H1 (cell line): ENCODE measurements at places on chromosomes 16 and 17.

- DNase-seq = no peak
These were observed 3.4 kb upstream of the DHRS13 start for GRCh38 chr17:28906276-28906675.

GRCh38 chr17:45042346-45043120 is 8.9 kb downstream of the DCAKD start:
- DNase-seq = no peak

DNA sequence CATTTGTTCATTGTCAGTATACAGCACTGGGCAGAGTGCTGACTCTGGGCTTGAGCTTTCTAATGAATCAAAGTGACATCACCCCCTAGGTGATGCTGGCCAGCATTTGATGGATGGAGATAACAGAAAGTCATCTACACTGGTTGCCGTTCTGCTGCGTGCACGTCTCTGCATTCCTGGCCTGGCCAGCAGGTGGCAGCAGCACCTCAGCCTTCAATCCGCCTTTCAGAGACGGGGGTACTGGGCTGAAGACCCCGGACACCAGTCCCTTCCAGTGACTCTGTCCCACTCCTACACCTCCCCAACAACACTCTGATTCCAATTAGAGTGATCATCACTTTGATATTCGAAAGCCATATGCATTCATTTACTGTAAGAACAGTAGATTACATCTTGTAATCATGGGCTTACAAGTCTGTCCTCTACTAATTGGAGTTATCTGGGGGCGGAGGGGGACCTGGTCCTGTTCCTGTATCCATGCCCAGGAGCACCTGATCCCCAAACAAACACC is 6.0 kb downstream of the CPSF4L start:
- peak; percentile 93 for DNase-seq

GRCh38 chr17:82232876-82233785 is 4.3 kb downstream of the SLC16A3 start:
- no peak for DNase-seq

- no peak for DNase-seq
These were observed 2.2 kb downstream of the CARMIL2 start for GRCh38 chr16:67647111-67647651.

- no peak for DNase-seq
These were observed 25.6 kb downstream of the SOST start for GRCh38 chr17:43732958-43733357.

- DNase-seq = no peak
These were observed 114.9 kb upstream of the TBX2 start for GRCh38 chr17:61284746-61285145.

- DNase-seq = no peak
These were observed 16.3 kb downstream of the CTRB1 start for GRCh38 chr16:75234856-75235696.

- no peak for DNase-seq
These were observed 32.8 kb downstream of the SCNN1B start for GRCh38 chr16:23334950-23335349.

GRCh38 chr17:80769516-80769915 is 222.1 kb upstream of the CHMP6 start:
- DNase-seq = no peak

GRCh38 chr16:83723244-83723643 is 84.5 kb upstream of the HSBP1 start:
- no peak for DNase-seq

DNA sequence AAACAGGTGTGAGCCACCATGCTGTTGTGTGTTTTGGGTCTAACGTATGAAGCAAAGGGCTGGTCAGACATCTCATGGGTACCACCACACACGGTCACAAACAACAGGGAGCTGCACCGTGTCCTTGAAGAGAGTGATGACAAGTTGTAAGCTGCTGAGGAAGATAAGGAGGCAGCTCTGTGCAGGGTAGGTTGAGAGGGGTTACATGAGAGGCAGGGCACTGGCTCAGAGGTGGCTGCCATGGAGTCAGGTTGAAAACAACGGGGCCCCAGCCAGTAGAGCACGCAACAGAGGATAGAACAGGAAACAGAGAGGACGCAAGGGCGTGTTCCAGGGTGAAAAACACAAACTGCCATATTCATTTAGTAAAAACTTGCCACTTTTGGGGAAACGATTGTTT is 52.2 kb downstream of the TRARG1 start:
- no peak for DNase-seq

DNA sequence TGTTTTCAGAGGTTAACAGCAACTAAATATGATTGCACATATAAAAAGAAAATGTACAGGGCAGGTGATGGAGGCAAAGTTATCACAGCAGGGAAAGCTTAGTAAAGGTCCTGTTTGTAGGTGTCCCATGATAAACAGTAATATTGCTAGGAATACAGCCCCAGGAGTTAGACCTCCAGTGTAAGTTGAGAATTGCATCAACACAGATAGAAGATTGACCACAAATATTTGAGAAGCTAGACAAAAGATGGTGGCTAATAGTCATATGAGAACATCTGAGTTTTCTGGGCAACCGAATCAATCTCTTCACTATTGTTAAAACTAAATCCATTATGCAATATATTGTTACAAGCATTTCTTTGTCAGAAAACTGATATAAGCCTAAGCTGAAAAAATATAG is 152.6 kb downstream of the CDH11 start:
- DNase-seq = no peak

DNA sequence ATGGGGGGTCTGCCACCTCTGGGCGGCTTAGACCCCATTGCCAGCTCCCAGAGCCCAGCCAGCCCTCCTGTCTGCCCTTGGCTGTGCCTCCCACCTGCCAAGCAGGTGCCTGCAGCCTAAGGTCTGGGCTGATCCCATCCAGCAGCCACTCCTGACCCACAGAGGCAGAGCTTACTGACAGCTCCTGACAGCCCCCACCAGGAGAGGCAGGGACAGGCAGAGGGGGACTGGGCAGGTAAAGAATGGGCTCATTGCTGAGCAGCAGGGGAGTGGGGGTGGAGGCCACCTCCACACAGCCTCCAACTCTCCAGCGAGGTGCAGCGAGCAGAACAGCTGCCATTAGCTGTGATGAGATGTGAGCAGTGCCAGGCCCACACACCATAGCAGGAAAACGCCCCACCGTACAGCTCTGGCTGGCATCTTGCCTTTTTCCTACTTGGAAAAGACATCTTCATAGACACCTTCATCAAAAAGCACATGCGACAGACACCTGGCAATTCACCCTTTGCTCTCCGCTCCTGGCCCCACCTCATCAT is 164.4 kb downstream of the C16orf78 start:
- DNase-seq = no peak

GRCh38 chr17:4987767-4988567 is 492 bp upstream of the CAMTA2 start:
- DNase-seq = no peak

DNA sequence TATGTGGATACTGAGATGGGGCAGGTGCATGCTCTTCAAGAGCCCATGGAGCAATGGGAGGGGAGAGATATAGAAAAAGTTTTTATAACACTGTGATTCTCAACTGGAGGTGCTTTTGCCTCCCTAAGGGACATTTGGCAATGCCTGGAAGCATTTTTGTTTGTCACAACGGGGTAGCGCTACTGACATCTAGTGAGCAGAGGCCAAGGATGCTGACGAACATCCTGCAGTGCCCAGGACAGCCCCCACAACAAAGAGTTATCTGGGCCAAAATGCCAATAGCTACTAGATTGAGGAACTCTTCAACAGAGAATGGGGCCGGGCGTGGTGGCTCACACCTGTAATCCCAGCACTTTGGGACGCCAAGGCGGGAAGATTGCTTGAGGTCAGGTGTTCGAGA is 67.2 kb upstream of the CLEC3A start:
- DNase-seq = no peak

DNA sequence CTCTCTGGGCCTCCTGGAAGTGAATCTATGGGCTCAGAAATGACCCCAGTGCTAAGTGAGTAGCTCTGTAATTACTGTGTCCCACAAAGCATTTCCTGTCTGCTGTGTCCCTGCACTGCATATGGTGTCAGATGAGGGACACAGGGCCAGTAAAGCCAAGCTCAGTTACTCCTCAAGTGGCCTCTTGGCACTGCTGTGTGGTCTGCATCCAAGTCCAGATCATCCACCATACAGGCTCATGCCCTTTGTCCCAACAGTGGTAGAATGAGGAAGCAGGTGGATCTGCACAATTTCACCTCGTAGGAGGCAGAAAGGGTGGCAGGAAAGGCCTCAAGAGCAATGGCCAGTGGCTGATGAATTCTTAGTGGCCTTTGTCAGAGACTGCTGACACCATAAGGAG is 146.8 kb downstream of the SOX9 start:
- DNase-seq = no peak

DNA sequence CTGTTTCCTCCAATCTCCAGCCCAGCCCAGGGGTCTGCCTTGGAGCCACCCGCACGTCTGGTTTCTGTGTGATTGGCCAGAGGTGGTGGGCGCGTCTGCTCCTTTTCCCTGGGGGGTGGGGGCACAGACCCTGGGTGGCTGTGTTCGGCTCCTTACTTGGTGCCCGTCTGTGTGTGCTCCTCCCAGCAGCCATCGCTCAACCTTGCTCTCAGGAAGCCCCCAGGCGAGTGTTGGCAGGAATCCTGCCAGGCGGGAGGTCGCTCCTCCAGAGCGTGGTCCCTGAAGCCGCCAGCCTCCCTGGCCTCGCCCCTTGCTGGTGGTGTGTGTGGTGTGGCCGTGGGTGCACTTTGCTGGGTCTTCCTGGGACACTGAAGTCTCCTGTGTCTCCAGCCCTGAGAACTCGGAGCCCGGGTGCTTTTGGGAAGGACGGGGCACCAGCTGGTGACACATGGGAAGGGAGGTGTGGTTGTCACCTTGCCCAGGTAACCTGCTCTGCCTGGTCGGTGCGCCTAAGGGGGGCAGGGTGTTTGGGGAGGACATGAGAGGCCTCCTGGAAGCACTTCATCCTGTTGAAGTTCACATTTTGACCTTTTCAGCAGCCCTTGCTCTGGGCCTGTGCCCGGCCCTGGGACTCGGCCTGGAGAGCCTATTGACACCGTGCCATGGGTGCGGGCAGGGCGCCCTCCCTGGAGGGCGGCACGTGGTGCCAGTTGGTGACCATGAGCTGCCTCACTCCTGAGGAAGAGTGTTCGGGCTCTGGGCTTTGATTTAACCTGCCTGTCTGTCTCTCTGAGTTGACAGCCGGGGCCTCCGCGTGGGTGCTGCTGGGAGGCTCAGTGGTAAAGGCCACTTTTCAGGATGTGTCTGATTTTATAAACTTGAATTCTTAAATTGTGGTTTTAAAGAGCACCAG is 49.0 kb upstream of the ZNF750 start:
- DNase-seq = no peak

DNA sequence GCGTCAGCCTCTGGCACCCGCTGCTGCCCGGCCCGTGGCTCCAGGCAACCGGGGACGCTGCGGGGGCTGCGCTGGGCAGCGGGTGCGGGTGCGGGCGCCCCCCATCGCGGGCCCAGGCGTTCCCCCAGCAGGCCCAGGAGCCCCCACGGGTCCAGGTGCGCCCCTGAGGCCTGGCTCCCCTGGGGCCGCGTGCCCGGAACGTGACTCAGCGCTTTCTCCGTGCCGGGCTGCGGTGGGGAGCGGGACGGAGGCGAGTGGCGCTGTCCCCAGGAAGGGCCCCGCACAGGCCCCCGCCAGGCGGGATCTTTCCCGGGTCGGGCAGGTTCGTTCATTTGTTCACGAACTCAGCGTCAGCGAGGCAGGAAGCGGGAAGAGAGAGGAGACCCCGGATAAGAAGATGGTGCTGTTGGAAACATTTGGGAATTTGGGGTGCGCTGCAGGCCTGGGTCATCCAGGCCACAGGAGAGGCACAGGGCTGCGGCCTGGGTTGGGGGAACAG is 18.4 kb upstream of the EXOC7 start:
- DNase-seq = peak; percentile 79

DNA sequence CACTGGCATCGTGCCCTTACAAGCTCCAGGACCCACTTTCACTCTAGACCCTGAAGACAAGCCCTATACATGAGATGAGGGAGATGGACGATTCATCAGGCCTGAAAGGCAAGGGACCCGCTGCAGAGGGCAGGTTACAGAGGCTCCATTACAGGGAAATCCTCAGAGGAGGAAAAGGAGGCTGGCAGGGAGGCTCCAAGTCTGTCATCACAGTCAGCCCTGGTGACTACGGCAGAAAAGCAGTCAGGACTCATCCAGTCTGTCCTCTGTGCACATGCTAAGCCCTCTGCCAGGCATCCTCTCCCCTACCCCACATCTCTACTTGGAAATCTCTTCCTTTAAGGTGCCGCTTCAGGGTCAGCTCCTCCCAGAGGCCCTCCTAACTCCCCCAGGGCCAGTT is 197.7 kb upstream of the CDH5 start:
- DNase-seq = no peak

- DNase-seq = no peak
These were observed 38.2 kb downstream of the PLCG2 start for GRCh38 chr16:81817296-81817695.

- no peak for DNase-seq
These were observed 20.4 kb downstream of the POLR3E start for GRCh38 chr16:22317625-22318024.

DNA sequence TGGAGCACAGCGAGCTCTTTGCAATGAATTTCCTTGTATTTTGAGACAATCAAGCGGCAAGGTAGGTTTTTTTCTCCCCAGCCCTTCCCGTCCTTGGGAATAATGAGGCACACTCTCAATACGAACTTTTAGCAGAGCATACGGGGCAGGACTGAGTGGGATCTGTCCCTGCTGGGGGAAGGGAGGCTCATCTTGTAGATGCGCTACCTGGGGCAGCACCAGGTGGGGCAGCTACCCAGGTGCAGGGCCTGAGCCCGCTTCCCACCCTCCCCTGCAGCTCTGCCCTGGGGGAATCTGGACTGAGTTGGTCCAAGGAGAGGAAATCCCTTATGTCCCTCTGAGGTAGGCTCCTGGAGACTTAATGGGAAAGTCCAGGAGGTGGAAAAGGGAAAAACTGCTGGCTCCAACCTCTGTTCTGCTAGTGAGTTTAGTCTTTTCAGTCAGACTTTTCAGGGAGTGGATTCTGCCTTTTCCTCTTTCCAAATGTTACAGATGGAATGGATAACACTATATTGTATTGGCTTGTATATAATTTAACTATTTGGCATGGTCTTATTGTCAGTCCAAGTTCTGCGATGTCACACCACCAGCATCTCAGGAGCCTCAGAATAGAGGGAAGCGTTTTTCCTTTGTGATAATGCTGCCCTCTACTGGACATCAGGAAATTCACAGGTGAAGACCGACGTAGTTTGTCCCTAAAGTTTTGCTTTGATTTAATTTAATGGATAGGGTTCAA is 9.6 kb upstream of the CES1 start:
- peak; percentile 43 for DNase-seq

- DNase-seq = no peak
These were observed 1.3 kb downstream of the FOXC2 start for GRCh38 chr16:86567701-86568581.
